Myocyte (in vitro differentiated cells): ENCODE measurements at places on chromosomes 6 and 20. TPM values are rescaled to one million over a fixed set of nuclear protein-coding genes. Genes with fewer than 3 reads are reported as not detected.

LINC00237 gene
- total RNA-seq = not detected in 2 replicates

SOX18 gene
- not detected in 2 replicates for total RNA-seq

HTR1B gene
- 0.48 and 0.73 TPM in 2 replicates for total RNA-seq

SLC22A7 gene
- not detected in 2 replicates for total RNA-seq

HMGCLL1 gene
- total RNA-seq = not detected in 2 replicates

GPX5 gene
- total RNA-seq = not detected in 2 replicates

BNIP5 gene
- total RNA-seq = not detected in 2 replicates

ANKRD6 gene
- 0.48 and 4.0 TPM in 2 replicates for total RNA-seq

CNKSR3 gene
- total RNA-seq = 10.0 and 12.8 TPM in 2 replicates

KIFC1 gene
- total RNA-seq = 0.35 and 0.52 TPM in 2 replicates

BACH2 gene
- total RNA-seq = 0.05 and 0.13 TPM in 2 replicates

MDFI gene
- not detected in 2 replicates for total RNA-seq

NKAPL gene
- total RNA-seq = 0.36 TPM in 1 of 2 replicates, not detected in the other

IL17A gene
- not detected in 2 replicates for total RNA-seq

HDGFL1 gene
- total RNA-seq = not detected in 2 replicates

MEI4 gene
- total RNA-seq = not detected in 2 replicates

LY6G6C gene
- total RNA-seq = not detected in 2 replicates

GTSF1L gene
- not detected in 2 replicates for total RNA-seq

TEAD3 gene
- total RNA-seq = 25.5 and 33.2 TPM in 2 replicates

SLC9A8 gene
- total RNA-seq = 8.0 and 9.1 TPM in 2 replicates

MYLK4 gene
- 5.6 and 9.4 TPM in 2 replicates for total RNA-seq

CDSN gene
- 0.16 TPM in 1 of 2 replicates, not detected in the other for total RNA-seq

AGPAT1 gene
- 68.2 and 79.2 TPM in 2 replicates for total RNA-seq

GMPR gene
- 37.5 and 43.6 TPM in 2 replicates for total RNA-seq

RCAN2 gene
- 1.2 and 1.4 TPM in 2 replicates for total RNA-seq

FNDC11 gene
- total RNA-seq = 0.75 TPM in 1 of 2 replicates, not detected in the other

HCK gene
- total RNA-seq = not detected in 2 replicates

TMEM200A gene
- 0.21 and 0.43 TPM in 2 replicates for total RNA-seq

DSP gene
- total RNA-seq = 7.8 and 13.1 TPM in 2 replicates

HLA-C gene
- 348 and 447 TPM in 2 replicates for total RNA-seq

SNX14 gene
- 78.3 and 82.6 TPM in 2 replicates for total RNA-seq

PSORS1C1 gene
- total RNA-seq = 0.21 and 0.29 TPM in 2 replicates

PHACTR1 gene
- 2.4 and 7.9 TPM in 2 replicates for total RNA-seq
